Ecto neural progenitor cell (in vitro differentiated cells): ENCODE measurements at places on chromosomes 1 and 21.

DNA sequence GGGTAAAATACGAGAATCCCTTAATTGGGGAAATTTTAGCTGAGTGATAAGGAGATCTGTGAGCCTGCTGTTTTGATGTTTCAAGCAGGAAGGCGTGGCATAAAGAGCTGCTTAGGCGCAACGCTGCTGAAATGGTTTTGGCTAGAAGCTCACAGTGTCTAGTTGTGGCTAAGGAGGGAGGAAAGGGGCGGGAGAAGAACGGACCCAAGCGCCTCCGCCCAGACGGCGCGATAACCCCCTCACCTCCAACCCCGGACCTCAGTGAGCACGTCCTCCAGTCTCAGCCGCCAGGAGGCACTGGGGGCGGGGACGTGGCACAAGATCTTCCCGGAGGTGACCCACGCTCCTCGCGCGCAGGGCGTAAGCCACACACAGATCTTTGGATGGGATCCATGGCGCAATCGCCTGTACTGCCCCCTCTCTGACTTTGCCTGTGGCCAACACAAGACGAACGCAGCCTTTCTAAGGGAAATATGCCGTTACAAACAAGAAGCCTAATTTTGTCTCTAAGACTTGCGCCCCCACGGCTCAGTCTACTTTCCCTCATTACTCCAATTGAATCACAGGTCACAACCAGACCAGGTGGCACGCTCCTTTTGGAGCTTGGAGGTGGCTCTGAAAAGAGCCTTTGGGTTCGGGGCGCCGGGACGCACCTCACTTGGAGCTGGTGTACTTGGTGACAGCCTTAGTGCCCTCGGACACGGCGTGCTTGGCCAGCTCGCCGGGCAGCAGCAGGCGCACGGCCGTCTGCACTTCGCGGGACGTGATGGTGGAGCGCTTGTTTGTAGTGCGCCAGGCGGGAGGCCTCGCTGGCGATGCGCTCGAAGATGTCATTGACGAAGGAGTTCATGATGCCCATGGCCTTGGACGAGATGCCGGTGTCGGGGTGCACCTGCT lies 23.4 kb upstream of the RNF187 start:
- peak; percentile 83 for DNase-seq

DNA sequence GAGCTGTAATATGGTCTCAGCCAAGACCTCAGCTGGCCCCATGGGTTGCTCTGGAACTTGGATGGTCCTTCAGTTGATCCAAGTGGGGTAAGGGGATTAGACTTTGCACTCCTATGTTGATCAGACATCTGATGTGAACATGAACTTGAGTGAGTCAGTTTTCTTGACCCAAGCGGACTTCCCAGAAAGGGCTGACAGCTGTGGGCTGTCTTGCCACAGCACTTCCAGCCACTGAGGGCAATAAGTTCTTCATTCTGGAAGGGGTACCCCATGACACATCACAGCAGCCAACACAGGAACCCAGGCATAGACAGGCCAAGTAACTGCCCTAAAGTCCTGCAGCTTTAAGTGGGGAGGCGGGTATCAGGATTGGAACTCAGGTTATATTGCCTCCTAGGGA lies 93.9 kb upstream of the USP24 start:
- no peak for DNase-seq

GRCh38 chr21:41403331-41403730 lies 22.7 kb upstream of the MX1 start:
- no peak for DNase-seq

DNA sequence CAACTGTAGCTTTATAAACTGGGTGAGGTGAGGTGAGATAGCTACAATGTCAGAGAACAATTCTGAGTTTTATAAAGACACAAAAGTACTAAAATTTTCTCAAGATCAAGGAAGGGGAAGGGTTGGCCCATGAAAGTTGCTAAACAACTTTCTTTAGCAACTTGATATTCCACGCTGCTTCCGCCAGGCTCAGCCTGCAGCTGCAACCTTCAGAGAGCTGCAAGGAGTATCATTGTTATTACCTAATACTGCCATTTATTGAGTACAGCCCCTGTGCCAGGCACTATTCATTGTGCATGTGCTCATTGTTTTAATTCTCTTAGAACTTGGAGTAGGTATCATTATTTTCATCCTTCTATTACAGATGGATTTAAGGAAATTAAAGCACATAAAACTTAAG lies 34.1 kb upstream of the SUCO start:
- no peak for DNase-seq

GRCh38 chr1:185526344-185527307 lies 207.6 kb upstream of the HMCN1 start:
- DNase-seq = no peak

DNA sequence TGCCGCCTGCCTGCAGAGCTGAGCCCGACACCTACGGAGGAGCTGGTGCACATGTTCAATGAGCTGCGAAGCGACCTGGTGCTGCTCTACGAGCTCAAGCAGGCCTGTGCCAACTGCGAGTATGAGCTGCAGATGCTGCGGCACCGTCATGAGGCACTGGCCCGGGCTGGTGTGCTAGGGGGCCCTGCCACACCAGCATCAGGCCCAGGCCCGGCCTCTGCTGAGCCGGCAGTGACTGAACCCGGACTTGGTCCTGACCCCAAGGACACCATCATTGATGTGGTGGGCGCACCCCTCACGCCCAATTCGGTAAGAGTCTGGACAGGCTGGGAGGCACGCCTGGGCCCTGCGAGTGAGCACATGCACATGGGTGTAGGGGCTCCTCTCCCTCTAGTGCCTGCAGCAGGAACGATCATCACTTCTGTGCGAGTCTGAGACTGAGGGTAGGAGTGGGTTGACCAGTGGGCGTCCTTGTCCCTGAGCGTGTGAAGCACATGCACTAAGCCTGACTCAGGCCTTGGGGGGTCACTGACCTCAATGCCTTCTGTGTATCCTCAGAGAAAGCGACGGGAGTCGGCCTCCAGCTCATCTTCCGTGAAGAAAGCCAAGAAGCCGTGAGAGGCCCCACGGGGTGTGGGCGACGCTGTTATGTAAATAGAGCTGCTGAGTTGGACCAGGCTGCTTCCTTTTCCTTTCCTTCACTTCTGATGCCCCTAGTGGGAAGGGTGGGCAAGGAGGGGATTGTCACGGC lies 6.9 kb downstream of the DMAP1 start:
- DNase-seq = no peak

- DNase-seq = no peak
Observed at GRCh38 chr1:71862756-71863155, 419.6 kb downstream of the NEGR1 start.

- no peak for DNase-seq
Observed at GRCh38 chr1:217891966-217892365, 260.8 kb downstream of the SPATA17 start.

DNA sequence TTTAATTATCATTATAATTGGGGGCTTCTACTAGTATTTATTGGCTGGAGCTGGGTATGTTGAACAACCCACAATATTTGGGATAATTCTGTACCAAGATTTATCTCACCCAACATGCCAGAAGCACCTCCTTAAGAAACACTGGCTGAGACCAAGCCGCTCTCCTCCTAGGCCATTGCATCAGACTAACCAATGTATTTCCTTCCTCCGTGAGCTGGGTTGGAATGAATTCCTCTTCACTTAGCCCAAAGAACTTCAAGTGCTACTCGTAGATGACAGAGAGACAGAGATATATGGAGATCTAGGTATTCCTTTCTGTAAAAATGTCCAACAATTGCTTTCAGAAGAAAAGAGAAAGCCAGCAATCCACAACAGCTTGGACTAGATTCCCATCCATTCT lies 87.2 kb upstream of the ETS2 start:
- no peak for DNase-seq

DNA sequence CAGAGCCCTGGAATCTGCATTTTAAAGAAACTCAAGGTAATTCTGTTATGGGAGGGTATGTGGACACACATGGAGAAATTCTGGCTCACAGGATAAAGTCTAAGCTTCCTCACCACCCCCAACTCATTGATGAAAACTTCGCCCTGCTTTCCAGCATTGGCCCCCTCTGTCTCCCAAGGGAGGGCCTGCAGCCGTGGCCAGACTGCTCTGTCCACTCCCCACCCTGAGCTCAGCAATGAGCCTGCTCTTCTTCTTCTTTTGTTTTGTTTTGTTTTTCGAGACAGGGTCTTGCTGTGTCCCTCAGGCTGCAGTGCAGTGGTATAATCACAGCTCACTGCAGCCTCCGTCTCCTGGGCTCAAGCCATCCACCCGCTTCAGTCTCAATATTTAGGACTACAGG lies 136.8 kb upstream of the EDN2 start:
- DNase-seq = no peak
